Left kidney (tissue), 8 donors: ENCODE measurements at places on chromosomes 12 and 14. TPM values are rescaled to one million over a fixed set of nuclear protein-coding genes. Genes with fewer than 3 reads are reported as not detected.
A peak's percentile ranks its signal among the peaks of the same experiment; 100 is the strongest.

The PTPN21 gene
- 40.8 TPM for polyA plus RNA-seq

The P2RX2 gene
- polyA plus RNA-seq: 1.7 TPM

The KCNC2 gene
- 0.55 TPM for polyA plus RNA-seq

The CLEC6A gene
- polyA plus RNA-seq: 0.27 TPM

The ISCA2 gene
- 35.1 TPM for polyA plus RNA-seq

The RBMS2 gene
- polyA plus RNA-seq: 36.7 TPM

The OVCH1 gene
- polyA plus RNA-seq: 0.78 TPM

The AKAP6 gene
- 2.9 TPM for polyA plus RNA-seq

The CD69 gene
- polyA plus RNA-seq: 1.3 TPM

The INSM2 gene
- polyA plus RNA-seq: not detected

The ASPG gene
- polyA plus RNA-seq: 12.3 TPM

The CLEC12A gene
- polyA plus RNA-seq: 0.85 TPM

DNA sequence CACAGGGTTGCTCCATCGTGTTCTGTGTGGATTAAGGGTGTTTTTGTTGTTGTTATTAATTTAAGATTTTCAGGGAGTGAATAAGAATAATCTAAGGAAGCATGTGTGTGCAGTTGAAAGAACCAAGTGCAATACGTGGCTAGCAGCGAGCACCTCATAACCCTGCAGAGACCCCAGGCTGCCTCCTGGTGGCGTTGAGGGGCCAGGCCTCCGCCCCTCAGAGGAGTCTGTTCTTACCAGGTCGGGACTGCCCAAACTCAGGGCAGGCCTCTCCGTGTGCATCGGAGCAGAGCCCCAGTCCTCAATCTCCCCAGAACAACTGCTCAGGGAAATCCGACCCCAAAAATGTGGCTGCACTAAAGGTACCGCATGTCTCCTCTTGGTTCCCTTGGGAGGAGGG, 36.8 kb downstream of the IL31 start:
- DNase-seq: no peak

DNA sequence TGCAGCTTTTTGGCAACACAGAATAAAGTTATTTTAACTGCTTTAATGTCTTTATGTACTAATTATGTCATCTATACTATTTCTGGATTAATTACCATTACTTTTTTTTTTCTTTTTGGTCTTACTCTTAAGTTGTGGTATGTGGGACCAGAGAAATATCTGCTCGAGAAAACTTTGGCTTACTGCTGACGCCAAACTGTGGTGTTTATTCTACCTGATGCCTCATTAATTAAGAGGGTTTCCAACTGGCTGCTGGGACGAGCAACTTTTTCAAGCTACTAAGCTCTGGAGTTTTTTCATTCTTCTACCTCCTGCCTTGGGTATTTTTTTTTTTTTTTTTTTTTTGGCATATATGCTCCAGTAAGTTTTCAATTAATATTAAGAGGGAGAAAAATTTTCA, 1257.5 kb downstream of the FSCB start:
- peak; percentile 17 for DNase-seq

GRCh38 chr14:77275601-77276017, 4.6 kb upstream of the NGB start:
- DNase-seq: no peak

GRCh38 chr12:42853370-42854140, 264.0 kb upstream of the PRICKLE1 start:
- no peak for DNase-seq

DNA sequence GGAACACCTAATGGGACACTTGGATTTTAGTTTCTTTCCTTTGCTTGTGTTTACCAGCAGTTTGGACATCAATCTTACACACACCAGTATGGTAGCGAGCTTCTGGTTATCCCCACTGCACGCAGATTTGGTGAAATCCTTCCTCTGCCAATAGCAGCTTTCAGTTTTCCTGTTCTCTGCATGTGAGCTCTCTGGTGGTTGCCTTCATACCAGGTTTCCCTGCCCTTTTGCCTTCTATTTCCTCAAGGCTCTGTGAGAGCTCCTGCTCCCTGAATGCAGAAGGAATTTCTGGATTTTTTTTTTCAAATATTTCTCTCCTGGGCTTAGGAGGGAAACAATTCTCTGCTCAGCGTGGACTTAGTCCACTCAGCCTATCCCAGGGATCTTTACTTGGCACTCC, 93.0 kb upstream of the CCDC91 start:
- no peak for DNase-seq

DNA sequence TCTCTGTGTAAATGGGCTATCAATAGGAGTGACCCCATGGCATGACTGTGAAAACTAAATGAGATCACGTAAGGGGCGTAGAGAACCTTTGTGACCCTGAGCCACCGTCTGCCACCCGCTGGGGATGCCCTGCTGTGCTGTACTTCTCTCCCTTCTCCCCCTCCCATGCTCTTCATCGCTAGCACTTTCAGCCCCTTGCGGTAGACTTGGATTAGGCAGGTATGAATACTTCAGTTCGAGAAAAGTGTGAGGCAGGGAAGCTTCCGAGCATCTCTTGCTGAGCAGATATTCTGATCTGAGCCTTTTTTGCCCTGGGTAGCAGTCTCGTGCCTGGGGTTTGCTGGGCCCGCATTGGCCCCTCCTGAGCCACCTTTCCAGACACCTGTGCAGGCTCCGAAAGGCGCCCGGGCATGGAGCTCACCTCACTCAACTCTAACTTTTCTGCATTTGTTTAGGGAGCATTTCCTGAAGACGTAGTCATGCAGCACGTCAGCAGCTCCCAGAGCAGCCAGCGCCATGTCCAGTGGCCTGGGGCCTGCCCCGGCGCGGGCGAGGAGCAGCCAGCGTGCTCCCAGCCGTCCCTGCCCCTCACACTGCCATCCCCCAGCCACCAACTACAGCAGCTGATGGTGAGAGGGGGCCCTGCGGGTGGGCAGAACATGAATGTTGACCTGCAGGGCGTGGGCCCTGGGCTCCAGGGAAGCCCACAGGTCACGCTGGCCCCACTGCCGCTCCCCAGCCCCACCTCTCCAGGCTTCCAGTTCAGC, 40.4 kb downstream of the DDX51 start:
- DNase-seq: no peak

GRCh38 chr12:121536899-121537813, 43.7 kb downstream of the KDM2B start:
- peak; percentile 83 for DNase-seq

DNA sequence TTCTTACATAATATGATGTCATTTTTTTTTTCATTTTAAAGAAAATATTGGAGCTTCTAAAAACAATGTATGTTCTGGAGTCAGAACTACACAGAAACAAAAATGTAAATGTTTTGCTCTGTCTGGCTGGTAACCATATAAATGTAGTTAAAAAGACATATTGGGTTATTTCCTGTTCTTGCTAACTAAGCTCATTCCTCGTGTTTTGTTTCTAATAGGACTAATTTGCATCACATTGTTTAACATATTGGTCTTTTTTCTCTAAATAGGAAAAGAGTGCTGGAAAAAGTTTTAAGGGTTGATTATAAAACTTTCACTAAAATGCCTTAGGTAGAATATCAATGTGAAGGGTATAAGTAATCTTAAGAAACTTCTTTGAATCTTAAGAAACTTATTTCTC, 221.3 kb downstream of the SLC6A15 start:
- no peak for DNase-seq

DNA sequence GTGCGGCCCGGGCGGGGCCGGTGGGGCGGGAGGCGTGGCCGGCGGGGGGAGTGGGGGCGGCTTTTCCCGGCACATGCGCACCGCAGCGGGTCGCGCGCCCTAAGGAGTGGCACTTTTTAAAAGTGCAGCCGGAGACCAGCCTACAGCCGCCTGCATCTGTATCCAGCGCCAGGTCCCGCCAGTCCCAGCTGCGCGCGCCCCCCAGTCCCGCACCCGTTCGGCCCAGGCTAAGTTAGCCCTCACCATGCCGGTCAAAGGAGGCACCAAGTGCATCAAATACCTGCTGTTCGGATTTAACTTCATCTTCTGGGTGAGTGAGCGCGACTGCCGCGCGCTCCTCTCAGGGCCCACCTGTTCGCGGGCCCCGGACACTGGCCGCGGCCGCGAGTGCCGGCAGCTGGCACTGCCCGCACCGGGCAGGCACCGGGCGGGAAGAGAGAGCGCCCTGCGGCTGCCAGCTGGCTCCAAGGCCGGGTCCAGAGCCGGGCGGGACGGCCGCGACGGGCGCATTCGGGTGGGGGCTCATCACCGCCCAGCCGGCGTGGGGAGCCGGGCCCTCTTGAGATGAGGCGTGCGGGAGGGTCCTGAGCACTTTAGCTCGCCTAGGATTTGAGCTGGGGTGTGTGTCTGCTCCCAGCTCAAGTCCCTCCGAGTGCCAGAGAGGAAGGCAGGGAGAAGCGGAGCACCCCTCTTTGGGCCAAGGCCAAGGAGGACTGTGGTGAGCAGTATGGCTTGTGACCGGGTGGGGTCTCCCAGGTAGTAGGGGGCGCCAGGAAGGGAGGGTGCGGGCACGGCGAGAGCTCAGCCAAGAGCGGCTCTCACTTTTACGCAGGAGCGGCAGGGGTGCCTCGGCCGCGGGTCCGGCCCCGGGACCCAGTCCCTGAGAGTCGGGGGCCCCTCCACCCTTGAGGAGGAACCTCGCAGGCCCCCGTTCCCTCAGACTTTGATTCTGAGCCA, at the start of gene CD9:
Gene CD9 (plus strand): TSS at position 145 of the 957 bp plus-strand sequence. CDS start 100 bp downstream, at position 245.
- no peak for DNase-seq

DNA sequence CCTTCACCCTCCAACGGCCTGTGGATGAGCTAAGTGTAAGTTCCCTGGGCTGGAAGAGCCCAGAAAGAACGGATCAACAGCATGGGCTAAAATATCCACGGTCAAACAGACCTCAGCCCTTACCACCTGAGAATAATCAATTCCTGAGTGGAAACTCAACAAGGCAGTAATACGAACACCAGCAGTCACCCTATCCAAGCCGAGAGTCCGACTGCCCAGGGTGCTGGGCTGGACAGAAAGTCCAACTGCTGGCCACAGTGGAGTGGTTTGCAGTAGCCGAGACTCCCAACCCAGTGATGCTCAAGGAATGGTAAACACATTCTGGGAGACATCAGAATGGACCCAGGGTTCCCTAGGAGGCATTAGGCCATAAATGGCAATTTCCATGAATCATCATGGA, 36.8 kb downstream of the ANO2 start:
- DNase-seq: no peak

- no peak for DNase-seq
Measured at GRCh38 chr14:70987041-70987440, 79.8 kb downstream of the PCNX1 start.

DNA sequence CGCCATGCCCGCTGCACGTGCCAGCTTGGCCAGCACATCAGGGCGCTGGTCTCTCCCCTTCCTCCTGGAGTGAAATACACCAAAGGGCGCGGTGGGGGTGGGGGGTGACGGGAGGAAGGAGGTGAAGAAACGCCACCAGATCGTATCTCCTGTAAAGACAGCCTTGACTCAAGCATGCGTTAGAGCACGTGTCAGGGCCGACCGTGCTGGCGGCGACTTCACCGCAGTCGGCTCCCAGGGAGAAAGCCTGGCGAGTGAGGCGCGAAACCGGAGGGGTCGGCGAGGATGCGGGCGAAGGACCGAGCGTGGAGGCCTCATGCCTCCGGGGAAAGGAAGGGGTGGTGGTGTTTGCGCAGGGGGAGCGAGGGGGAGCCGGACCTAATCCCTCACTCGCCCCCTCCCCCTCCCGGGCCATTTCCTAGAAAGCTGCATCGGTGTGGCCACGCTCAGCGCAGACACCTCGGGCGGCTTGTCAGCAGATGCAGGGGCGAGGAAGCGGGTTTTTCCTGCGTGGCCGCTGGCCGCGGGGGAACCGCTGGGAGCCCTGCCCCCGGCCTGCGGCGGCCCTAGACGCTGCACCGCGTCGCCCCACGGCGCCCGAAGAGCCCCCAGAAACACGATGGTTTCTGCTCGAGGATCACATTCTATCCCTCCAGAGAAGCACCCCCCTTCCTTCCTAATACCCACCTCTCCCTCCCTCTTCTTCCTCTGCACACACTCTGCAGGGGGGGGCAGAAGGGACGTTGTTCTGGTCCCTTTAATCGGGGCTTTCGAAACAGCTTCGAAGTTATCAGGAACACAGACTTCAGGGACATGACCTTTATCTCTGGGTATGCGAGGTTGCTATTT, 914 bp upstream of the CCND2 start:
- peak; percentile 70 for DNase-seq

DNA sequence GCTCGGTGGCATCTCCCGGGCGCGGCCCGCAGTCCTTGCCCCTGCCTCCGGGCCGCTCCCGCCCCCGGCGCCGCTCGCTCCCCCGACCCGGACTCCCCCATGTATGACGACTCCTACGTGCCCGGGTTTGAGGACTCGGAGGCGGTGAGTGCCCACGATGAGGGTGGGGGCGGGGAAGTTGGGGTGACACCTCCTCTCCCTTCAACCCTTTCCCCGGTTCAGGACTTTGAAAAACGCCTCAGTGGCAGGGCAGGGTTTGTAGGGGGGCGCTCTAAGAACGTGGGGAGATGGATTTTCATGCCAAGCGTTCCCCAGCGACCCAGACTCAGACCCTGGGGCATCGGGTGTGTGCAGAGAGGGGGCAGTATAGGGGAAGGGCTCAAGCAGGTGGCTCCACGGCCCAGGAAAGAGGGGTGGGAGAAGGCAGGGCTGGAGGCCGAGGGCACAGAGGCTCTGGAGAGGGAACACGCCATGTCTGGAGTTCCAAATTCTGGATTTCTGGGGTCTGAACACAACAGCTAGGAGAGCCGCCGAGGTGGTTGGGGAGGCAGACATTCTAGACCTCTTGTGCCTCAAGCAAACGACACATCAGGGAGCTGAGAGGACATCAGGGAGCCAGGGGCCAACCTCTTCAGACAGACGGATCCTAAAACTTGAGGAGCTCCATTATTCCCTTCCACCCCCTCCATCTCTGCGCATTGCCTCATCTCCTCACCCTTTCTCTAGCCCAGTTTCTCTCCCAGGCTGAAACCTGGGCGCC, 715 bp downstream of the CACNB3 start:
- no peak for DNase-seq

DNA sequence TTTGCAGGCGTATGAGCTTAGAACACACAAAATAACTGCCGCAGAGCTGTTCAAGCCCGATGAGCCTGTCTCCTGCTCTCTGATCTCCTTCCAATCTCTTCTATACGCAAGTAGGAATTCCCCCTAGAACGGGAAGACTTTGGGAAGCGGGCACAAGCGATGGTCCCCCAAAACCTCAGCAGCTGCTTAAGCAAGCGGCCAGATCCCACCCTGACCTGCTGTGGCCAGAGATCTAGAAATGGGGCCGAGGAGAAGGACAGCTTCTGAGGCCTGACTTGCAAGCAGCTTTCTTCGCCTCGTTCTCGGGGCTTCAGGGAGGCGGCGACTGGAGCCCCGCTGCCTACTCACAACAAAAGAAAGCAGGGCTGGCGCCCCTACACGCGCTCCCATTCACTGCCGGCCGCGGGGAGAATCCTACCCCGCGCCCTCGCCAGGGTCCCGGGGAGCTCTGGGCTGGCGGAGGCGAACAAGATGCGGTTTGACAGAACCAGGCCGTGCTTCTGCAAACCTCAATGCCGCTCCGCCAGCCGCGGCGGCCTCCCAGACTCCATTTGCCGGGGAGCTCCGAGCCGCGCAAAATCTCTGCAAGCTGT, 922 bp downstream of the TBX5 start:
- no peak for DNase-seq

DNA sequence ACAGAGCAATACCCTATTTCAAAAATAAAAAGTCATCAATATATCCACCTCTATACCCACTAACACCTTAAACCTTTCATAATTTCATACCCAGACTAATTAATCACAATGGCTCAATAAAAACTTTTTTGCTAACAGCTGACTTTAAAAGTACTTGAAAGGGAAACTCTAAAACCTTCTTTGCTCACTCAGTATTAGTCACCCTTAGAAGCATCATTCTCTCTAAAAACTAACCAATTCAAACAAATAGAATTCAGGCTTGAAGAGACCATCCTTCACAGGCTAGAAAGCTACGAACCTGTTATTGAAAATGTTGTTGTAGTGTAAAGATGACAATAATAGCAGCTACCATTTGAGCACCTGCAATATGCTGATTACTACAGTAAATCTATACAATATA, 37.2 kb downstream of the HECTD1 start:
- DNase-seq: no peak
